Stimulated activated CD4-positive, alpha-beta T cell treated with anti-CD3 and anti-CD28 coated beads, Interleukin-12 subunit alpha, Interleukin-12 subunit beta, amount 100 ng/mL, for 24 hours (primary cell): ENCODE measurements at places on chromosomes 12 and 14.

- no peak for DNase-seq
Measured at GRCh38 chr12:109621901-109622364, 48.3 kb downstream of the MVK start.

- no peak for DNase-seq
Measured at GRCh38 chr14:64807551-64807950, 72.2 kb downstream of the SPTB start.

GRCh38 chr14:66046035-66046434 lies 440.1 kb upstream of the CCDC196 start:
- no peak for DNase-seq

DNA sequence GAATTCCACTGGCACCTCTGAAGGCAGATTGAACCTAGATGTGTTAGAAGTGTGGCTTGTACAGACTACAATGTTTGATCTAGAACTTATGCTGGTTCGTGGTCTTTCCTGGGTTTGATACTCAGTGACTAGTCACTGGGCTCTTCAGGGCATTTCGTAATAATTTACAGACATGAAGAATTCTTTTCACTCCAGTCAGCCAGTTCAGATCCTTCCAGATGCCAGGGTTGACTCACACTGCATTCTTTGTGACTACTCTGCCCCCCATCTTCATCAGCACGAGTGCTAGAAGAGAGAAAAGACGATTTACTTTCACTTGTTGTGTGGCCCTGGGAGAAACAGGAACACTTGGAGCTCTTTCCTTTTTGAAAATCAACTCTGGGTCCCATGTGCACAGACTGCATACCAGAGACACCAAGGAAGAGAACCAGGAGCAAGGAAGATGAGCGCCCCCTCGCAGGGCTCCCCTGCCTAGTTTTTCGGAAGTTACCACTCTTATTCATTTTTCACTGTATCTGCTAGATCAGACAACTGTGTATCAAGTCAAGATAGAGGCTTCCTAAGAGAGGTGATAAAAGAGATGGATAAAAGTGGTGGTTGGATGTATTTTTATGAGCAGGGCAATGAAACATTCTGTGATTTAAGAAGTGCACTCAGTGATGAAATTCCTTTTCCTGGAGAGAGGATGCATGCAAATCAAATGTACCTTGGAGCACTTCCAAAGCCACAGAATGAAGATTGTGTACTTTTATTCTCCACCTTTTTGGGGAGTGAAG lies 33.5 kb upstream of the EVL start:
- DNase-seq: no peak

DNA sequence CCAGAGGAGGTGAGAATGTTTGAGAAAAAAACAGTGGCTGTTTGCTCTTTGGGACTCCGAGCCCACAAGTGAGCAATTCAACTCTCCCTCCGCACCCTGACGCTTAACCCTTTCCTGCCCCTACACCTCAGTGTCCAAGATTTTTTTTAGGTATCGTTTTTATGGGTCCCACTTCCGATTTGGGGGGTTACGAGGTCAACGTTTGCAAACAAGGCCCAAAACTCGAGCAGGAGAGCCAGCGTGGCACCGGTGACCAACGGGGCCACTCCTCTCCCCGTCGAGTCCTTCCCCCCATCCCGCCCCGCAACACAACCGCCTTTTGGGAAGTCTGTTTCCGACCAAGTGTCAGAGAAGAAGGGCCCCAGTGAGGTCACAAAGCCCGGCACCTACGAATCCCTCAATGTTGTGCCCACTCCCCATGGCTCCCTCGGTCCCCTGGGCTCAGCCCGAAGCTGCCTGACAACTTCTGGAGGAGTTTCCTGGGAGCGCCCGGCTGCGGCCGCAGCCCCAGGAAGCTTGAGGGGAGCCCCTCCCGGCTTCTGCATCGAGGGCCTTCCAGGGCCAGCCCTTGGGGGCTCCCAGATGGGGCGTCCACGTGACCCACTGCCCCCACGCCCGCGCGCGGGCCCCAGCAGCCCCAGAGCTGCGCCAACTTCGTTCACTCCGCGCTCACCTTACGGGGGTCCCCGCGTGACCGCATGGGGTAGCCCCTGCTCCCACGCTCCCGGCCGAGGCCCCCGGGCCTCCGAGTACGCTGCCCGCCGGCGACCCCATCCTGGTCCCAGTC lies 1.2 kb downstream of the CDK2AP1 start:
- no peak for DNase-seq

GRCh38 chr12:18811273-18811672 lies 73.4 kb downstream of the CAPZA3 start:
- no peak for DNase-seq

- no peak for DNase-seq
Measured at GRCh38 chr12:1574865-1575259, 19.5 kb downstream of the FBXL14 start.

DNA sequence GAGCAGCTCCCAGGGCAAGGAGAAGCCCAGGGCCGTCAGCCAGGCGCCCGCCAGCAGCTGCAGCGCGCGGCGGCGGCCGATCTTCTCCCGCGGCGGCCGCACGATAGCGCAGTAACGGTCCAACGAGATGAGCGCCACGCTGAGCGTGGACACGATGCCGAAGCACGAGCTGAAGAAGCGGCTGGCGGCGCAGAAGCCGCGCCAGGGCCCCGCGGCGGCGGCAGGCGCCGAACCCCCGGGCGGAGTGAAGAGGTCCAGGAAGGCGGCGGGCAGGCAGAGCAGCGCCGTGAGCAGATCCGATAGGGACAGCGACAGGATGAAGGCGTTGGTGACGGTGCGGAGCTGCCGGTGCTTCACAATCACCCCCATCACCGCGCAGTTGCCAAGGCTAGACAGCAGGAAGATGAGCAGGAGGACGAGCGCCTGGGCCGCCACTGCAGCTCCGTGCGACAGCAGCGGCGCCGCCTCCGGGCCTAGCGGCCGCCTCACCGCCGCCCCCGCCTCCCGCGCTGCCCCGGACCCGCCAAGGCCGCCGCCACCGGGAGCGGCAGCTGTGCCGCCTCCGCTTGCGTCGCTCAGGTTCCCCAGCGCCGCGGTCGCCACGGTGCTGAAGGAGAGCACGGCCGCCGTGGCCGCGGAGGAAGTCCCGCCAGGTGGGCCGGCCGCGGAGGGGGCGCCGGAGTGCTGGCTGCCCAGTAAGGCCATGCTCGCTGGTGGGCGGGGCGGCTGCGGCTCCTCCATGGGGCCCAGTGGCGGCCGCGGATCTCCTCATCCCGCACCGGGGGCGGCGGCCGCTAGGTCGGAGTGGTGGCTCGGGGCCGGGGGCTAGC lies 479 bp downstream of the GPR135 start:
- no peak for DNase-seq

- DNase-seq: no peak
Measured at GRCh38 chr14:27366596-27366995, 768.8 kb upstream of the NOVA1 start.

GRCh38 chr12:130764475-130765185 lies 48.5 kb upstream of the RIMBP2 start:
- peak; percentile 38 for DNase-seq

DNA sequence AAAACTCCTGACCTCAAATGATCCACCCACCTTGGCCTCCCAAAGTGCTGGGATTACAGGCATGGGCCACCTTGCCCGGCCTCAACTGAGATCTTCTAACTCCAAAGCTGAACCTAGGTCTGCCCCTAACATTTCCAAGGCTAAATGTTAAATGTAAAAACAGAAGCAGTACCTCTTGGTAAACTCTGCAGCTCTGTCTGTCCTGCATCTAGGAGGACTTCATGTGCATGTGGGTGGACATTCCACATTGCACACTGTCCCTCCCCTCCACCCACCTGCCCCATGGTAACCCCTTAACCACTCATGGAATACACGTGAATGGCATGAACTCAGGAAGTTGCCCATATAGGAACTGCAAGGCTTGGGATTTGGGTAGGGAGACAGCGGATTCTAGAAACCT lies 33.1 kb downstream of the SNX6 start:
- no peak for DNase-seq

DNA sequence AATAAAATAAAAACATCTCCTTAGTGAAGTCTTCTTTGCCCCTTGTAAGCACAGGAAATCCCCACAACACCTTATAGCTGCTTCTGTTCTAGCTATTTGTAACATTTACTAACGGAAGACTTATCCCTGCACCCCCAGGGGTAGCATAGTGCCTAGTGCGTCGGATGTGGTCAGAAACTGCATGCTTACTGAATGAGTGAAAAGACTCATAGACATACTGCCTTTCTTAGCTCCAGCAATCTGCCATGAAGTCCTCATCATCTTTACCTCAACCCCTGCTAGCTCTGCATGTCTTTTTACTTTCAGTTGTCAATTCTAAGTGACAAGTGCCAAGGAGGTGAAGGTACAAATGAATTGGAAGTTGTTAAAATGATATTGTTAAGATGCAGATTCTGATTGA lies 12.9 kb downstream of the RIOX1 start:
- DNase-seq: no peak

- DNase-seq: no peak
Measured at GRCh38 chr12:72676556-72676955, 404.4 kb downstream of the TRHDE start.

DNA sequence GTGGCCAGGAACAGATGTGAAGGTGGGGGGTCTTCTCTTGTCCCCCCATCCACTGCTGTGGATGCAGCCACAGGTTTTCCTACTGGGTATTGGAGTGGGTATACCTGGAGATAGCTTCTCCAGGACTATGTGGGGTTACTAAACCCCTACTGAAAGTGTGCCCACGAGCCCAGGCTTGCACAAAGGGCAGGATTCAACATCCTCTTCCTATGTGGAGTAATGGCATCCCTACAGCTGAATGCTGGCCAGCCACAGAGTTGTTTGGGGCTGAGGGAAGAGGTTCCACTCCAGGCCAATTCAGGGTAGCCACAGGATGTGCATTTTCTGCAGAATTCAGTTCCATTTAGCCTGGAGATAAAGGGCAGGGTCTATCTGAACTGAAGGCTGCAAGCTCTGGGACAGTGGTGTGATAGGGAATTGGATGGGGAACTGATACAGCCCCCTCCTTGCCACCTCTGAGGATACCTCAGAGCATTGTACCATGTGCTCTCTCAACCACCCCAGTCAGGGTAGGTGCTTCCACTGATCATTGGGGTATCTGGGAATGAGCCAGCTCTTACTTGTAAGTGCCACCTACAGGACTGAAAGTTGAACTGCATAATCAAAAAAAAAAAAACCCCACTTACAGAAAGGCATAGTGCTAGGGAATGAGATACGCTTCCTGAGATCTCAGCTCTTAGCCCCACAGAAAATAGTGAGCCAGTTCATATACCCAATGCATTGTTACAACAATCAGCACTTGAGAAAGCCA lies 187.1 kb downstream of the KITLG start:
- DNase-seq: no peak

DNA sequence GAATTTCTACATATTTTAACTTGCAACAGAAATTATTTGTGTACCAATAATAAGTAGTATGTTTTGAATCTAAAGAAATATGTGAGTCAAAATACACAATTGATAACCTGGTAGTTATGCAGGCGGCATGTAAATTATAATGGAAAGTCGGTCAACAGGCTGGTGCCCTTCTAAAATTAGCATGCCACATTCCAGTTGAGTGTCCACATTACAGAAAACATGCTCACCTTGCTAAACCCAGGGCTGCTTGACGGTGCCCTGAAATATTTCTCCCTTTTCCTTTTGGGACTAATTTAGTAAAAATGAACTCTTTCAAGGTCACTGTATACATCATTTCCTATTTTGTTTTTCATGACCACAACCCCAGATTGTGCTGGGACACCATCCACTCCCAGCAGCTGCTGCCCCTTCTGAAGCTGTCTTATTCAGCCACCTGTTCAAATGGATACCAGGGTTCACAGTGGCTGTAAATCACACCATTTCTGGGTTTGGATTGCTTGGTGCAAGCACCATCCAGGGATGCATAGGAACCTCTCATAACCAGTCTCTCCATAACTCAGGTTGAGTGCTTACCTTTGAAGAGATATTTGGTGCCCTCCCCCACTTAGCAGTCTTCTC lies 110.6 kb downstream of the ANO6 start:
- no peak for DNase-seq

GRCh38 chr12:1949771-1950470 lies 31.5 kb upstream of the CACNA2D4 start:
- no peak for DNase-seq

GRCh38 chr12:32611986-32612385 lies 67.1 kb upstream of the DNM1L start:
- no peak for DNase-seq

GRCh38 chr14:53967606-53968005 lies 11.0 kb upstream of the BMP4 start:
- no peak for DNase-seq

GRCh38 chr14:91372671-91373495 lies 44.7 kb downstream of the CCDC88C start:
- no peak for DNase-seq

GRCh38 chr12:124713436-124714082 lies 146.1 kb upstream of the NCOR2 start:
- DNase-seq: peak; percentile 67

- no peak for DNase-seq
Measured at GRCh38 chr14:59166258-59166657, 22.2 kb upstream of the DAAM1 start.

DNA sequence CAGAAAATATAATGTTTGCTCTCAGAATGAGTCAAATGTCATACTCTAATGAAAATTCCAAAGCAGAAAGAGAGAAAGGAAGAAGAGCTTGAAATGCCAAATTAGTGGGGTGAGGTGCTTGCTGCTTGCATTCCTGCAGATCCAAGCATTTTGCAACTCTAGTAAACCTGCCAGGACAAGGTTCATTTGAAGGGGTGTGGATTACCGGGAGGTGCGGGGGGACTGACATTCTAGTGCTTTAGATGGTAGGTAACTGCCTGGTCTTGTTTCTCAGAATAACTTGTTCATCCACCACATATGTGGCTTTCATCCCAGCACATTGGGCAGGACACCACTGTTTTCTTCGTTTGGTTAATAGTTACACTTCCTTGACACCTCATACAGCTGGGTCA lies 144.4 kb downstream of the AKAP6 start:
- DNase-seq: no peak

DNA sequence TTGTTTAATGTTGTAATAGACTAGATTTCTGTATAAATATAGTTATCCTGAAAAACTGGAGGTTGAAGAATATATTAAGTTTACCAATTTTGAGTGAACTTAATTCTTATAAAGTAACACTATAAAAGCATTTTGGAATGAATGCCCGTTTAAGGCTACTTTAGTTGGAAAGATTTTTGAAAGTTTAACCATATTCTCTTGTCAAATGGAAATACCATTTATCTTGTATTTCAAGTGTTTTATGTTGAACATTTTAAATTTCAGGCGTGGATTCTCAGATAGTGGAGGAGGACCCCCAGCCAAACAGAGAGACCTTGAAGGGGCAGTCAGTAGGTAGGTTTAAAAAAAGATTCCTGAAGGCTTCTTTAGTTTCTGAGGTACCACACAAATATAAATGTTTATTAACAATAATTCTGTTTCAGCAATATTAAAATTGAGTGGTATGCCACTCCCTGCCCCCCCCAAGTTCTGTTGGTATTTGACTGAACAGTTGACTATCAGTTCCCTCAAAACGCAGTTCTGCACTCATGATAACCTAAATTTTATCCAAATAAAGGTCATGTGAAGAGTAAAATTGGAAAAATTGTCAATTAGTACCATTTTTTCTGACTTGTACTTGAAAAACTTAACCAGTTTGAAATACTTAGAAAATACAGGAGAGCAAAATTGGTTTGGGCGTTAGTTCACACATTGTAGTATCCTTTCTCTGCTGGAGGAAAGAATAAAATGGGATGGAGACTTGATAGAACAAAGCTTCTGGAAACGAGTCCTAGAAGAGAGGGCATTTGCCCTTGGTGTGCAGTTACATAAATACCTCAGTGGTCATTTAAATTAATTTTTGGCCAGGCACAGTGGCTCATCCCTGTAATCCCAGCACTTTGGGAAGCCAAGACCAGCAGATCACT lies 1.5 kb downstream of the PNN start:
- no peak for DNase-seq
